ENCODE measurements at places on chromosomes 1 and 21.

DNA sequence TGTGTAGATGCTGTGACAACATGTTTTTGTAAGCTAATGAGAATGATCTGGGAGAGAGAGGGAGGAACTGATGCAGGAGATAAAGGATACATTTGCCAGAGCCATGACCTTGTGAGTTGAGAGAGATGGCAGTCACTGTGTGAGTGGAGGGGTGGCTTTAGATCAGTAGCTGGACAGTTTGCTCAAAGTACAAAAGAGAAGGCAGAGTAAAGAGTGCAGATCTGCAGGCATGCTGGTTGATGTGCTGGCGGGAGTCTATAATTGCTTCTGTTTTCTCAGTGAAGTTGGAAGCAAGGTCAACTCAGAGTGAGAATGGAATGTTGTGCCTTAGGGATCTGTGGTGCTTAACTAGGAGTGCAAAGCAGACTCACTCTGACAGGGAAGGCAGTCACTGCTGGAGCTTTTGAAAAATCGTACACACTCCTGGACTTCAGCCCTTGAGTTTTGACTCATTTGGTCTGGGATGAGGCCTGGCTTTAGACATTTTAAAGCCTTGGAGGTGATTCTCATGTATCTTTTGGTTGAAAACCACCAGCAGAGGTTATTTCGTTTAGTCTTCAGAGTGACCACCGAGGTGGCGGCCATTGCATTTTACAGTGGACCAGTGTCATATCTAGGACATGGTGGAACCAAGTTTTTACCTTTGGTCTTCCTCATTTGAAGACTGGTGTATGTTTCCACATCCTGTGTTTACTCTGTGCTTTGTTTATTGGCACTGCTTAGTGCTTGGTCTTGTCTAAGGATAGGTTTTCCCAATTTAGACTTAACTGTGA lies 49.6 kb downstream of the MTR start:
- DNase-seq: no peak

DNA sequence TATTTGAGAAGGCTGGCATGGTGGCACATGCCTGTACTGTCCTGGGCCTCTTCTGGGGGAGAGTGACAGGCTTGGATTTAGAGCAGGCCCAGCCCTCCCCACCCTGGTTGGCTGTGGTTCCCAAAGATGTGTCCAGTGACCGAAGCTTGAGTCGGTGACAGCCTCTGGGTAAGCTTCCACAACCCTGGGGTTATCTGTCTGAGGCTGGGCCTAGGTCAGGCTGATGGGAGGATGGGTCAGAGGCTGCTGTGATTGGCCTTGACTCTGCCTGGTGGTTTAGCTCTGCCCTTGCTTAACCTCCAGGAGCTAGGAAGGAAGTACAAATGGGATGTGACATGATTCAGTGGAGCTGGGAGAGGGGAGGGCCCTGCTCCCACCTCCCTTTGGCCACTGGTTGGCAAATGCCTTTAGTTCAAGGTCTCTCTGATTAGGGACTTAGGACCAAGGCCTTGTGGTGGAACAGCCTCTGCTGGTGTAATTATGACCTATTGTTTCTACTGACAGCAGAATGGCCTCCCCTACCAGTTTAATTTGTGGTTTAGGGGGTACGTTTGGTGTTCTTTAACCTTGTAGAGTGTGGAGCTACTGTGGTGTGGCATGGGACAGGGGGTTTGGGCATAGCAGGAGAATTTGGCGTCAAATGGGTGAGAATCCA lies 16.6 kb downstream of the NUDC start:
- DNase-seq: no peak

- DNase-seq: no peak
These were observed 6.0 kb upstream of the CITED4 start for GRCh38 chr1:40868051-40868723.

DNA sequence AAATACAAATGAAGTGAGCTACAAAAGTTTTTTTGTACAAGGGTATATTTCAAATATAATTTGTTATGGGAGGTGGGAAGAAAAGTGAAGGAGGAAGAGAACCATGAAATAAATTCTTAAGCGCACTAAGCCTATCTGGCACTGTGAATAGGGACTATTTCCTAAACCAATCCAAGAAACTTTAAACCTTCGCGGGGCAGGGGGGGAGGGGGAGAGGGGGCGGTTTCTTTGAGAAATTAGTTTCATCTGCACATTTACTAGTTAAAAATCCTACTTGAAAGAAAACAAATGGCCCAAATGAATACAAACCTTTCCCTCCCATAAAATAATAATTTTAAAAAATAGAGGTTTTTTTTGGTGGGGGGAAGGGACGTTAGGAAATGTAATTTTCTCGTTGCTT lies 364 bp downstream of the GOLPH3L start:
- no peak for DNase-seq
